ENCODE measurements at places on chromosomes 4 and X.

DNA sequence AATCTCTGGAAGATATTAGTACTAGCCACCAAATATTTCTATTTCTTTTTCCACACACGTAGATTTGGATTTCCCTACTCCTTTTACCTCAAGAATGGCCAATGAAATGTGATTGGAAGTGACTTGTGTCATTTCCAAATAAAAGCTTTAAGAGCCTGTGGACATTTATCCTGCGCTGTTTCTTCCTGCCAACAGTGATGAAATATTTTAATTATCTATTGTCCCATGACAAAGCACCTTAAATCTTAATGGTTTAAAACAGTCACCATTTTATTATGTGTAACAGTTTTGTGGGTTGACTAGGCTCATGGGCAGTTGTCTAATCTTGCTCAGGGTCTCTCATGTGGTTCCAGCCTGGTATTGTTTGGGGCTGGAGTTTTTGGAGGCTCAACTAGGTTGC is 3.5 kb upstream of the PGRMC2 start:
- no peak for DNase-seq

DNA sequence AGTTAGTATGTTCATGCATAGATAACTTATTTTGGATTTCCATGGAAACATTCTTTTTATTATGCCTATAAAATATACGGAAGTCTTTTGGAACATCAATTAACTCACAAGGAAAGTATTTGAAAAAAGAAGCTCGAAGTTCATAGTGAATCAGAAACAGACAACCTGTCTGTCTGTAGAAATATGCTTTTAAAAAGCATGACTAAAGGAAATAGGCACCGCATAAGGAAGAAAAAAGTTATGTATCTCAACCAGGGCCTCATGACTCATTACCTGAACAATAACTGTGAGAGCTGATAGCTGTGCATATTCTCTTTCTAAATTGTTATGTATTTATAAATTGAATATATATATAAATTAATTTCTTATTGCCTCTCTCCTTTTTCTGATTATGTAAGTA is 324.1 kb downstream of the TLL1 start:
- no peak for DNase-seq

DNA sequence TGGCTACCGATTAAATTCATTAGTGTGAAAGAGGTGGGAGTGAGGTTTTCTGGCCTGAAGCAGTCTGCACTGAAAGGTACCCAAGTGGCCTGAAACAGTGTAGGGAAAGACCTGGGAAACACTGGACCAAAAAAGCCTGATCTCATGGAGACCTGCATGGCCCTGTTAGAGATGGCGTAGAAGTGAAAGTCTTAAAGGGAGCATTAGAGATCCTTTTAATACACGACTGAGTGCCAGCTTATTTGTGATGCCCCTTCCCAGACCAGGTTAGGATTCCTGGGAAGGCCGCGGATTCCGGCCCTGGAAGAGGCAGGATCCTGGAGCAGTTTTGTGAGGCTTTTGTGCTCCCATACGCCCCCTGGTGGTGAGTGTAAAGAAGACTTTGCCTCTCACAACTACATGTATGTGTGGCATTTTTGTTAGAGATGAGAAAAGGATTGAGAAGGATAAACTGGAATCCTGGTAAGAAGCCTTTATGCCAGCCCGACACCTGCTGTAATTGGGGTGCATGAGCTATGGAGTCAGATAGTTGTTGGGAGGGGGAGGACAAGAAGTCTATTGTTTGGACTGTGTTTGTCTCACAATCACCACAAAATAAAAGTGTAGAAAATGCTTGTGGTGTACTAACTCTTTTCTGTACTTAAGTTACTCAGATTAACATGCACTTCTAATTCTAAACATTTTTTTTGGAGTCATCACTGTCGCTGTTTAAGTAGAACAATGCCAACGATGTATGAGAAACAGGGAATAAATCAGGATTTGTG is 54.0 kb downstream of the JADE1 start:
- DNase-seq: peak; percentile 41

DNA sequence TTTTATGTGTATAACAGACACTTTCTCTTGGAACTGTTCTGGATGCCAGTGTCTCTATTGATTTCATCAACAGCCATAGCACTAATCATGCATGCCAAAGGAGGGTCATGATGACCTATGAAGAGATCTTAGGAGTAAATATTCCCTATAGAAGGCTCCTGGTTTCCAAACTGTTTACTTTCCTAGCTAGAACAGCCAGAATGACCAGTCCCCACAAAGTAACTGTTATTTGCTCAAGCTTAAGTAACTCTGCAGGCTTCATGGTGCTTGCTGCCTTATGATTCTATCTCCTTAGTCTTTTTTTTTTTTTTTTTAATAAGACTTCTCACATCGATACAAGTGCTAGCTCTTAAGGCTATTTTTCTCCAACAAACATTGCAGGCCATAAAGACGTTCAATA is 12.4 kb downstream of the S100G start:
- DNase-seq: no peak

GRCh38 chrX:133414406-133415275 is 648 bp downstream of the GPC4 start:
- no peak for DNase-seq

- no peak for DNase-seq
Measured at GRCh38 chr4:140149846-140150635, 3.9 kb downstream of the MAML3 start.

GRCh38 chrX:23992431-23992830 is 34.6 kb downstream of the KLHL15 start:
- DNase-seq: no peak

DNA sequence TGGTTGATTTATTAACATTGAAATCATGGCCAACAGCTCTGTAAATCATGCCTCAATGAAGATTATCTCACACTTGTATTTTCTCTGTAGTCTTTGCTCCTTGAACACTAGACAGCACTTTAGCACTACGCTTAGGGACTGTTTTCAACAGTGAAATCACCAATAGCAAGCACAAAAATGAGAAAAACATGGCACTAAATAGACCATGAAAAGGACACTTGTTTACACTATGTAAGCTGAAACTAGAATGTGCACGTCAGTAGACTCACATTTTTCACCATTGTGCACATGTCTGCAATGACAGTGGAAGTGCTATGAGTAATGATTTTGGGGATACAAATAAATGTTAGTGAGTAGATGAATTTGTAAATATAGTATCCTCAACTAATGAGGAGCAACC is 3.1 kb downstream of the BMP2K start:
- DNase-seq: no peak

DNA sequence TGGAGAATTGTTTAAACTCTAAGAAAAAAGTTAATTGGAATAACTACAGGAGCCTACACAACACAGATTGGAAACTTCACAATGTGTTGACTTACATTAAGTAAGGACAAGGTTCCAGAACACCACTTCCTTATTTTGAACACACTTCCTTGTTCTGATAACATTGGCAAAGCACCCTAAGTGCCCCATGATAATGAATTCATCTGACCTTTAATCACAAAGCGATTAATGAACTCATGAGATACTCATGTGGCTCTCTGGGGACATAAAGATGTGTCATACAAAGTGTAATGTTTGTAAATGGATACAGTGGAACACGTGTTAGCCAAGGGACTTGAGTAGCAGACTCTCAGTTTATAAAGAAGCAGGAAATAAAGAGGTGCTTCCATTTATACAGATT is 69.0 kb upstream of the ATOH1 start:
- DNase-seq: no peak

GRCh38 chr4:26321373-26322221 is 783 bp downstream of the RBPJ start:
- peak; percentile 2 for DNase-seq

- DNase-seq: no peak
Measured at GRCh38 chr4:42637867-42638266, 19.0 kb downstream of the ATP8A1 start.

GRCh38 chr4:102169345-102169744 is 175.9 kb downstream of the SLC39A8 start:
- no peak for DNase-seq

- DNase-seq: no peak
Measured at GRCh38 chrX:107894038-107894437, 68.4 kb downstream of the MID2 start.

- DNase-seq: no peak
Measured at GRCh38 chr4:36432586-36432985, 151.2 kb downstream of the DTHD1 start.

DNA sequence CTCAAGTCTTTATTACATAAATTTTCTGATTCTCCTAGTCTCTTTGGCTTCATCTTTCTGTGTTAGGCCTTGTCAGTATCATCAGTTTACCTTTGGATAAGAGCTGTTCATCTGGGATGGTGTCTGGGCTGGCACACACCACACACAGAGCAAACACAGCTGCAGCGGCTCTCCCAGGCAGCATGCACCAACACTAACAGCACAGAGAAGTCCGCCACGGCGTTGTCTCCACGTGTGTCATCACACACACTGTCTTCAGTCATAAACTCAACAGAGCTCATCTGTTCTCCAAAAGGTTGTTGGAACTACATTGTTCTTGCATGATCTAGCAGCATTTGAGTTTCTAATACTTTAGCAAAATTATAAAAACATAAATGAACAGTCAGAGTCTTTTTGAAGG is 851.9 kb upstream of the FRG1 start:
- DNase-seq: no peak

GRCh38 chr4:108477527-108478108 is 142.8 kb upstream of the RPL34 start:
- no peak for DNase-seq

DNA sequence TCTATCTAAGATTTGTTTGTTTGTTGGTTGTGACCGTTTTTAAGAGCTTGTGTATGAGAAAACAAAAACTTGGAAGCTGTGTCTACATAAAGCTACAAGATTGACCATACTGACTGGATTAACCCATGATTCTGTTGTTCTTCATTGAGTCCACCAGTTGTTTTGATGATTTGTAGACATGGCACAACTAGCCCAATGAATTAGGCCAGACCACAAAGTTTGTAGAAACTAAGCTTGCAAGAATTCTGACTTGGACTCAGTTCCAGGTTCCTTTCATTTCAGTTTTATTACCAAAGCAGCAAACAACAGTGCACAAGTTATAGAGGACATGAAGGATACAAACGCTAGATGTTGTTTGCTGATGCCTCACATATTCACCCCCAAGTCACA is 119.3 kb downstream of the RASGEF1B start:
- DNase-seq: no peak

- DNase-seq: no peak
Measured at GRCh38 chrX:148501386-148502066, 1.1 kb downstream of the AFF2 start.

DNA sequence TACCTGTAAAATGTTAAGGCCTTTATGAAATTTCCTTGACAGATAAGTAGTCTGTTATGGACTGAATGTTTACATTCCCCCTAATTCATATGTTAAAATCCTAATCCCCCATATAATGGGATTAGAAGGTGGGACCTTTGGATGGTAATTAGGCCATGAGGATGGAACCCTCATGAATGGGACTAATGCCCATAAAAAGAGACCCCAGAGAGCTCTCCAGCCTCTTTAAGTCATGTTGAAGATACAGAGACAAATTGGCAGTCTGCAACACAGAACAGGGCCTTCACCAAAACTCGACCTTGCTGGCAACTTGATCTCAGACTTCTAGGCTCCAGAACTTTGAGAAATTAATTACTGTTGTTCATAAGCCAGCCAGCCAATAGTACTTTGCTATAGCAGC is 1344.5 kb upstream of the PCDH7 start:
- DNase-seq: no peak

DNA sequence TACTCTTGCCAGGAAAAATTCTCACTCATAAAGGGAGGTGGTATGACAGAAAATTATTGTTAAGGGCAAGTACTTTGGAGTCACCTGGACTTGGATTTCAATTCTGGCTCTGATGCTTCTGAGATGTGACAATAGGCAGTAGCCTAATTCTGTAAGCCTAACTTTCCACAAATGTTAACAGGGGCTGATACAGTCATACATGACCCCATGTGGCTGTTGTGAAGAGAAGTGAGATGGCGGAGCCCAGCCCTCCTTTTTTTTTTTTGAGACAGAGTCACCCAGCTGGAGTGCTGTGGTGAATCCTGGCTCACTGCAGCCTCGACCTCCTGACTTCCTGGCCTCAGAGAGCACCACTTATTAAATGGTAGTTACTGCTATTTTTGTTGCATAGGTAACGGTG is 54.4 kb upstream of the IRF2 start:
- no peak for DNase-seq

- no peak for DNase-seq
Measured at GRCh38 chr4:168795346-168795745, 214.7 kb downstream of the CBR4 start.

- no peak for DNase-seq
Measured at GRCh38 chr4:156885374-156885773, 86.2 kb downstream of the PDGFC start.

DNA sequence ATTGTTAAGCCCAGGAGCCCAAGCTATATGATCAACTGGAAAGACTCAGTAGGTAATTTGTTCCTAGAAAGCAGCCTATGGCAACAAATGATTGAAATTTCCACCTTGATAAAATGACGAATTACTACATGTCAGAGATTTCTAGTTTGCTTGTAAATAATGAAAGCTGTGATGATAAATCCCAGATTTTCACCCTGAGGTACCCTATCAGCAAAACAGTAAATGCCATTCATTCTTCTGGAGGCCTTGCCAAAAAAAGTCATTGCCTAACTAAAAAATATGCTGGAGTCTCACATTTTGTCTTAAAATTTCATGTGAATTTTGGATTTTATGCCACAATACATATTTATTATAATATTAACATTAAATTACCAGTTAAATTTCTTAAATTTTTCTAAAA is 71.3 kb downstream of the PPEF2 start:
- no peak for DNase-seq

GRCh38 chrX:52934704-52935469 is 23.4 kb downstream of the FAM156A start:
- peak; percentile 82 for DNase-seq

DNA sequence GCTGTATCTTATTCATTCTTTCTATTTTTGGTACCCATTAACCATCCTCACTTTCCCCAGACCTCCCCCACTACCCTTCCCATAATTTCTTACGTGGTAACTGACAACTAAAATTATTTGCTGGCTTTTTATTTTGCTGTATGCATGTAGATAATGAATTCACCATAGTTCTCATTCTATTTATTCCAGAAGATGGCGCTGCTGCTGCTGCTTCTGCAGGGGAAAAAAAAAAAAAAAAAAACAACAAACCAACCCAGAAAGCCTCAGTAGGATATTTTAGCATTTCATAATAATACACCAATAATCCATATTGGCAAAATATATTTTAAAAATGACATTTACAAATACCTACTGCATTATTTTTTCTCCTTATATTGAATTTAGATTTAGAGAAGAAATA is 416.6 kb upstream of the MAGEB18 start:
- DNase-seq: no peak

GRCh38 chrX:112786076-112786475 is 54.6 kb downstream of the AMOT start:
- no peak for DNase-seq

DNA sequence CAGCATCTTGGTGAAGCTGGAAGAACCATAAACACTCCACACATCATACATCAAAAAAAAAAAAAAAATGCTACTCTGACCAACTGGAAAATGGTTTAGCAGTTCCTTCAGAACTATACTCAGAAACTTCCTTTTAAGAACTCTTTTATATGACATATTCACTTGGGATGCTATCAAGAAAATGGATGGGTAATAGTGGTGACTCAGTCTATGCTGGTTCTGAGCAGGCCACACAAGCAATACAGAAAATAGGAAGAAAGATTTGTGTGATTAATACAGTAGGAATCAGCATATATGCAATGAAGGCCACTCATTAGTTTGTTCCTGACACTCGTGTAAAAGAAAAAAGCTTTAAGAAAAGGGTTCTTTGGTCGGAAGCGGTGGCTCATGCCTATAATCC is 123.5 kb upstream of the FAT4 start:
- DNase-seq: no peak

- DNase-seq: no peak
Measured at GRCh38 chr4:40124690-40125089, 68.0 kb downstream of the N4BP2 start.

- DNase-seq: no peak
Measured at GRCh38 chr4:174707051-174707676, 121.9 kb downstream of the GLRA3 start.
